ENCODE measurements at places on chromosomes 5 and 9.

DNA sequence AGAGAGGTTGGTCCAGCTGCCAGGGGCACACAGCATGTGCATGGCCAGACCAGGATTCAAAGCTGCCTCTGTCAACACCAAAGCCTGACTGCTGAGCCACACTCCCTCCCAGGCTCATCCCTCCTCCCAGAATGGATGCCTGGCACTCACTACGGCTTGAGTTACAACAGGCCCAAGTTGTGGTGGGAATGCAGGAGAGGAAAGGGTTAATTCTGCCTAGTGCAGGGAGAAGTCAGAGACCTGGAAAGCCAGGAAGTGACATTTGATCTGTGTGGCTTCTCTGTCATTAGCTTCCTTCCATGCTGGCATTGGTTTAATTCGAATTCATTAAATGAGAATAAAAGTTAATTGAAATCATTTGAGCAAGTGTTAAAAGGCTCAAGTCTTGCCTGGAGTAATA is 150.0 kb downstream of the NSG2 start:
- DNase-seq = no peak

DNA sequence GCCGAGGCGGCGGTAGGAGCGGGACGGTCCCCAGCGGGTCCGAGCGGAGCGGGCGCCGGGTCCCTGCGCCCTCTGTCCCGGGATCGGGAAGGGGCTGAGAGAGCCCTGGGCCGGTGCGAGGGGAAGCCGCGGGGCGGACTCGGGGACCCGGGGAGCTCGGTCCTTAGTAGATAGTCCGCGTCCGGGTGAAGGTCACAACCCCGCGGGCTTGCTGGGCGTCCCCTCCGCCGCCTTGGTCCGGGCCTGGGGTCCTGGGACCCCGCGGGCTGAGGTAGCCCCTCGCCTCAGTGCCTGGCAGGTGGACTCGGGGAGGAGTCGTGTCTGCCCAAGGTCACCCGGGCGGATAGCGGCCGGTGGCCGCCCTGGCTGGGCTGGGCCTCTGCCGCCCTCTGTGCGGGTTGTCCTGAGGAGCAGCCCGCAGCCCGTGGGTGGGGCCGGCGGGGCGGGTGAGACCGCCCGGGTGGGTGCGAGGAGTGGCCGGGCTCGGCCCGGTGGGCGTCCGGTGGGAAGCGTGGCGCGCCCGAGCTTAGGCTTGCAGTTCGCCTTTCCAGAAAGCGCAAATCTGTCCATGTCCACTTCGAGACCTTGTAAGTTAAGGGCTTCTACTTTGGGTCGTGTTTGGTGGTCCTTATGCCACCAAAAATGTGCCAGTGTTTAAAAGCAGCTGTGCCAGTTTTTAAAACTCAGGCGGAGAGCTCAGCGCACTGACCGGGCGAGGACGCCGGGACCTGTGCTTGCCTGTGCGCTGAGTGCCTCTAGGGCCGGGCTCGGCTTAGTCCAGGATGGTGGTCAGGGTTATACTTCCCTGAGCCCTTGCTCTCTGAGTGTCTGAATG is 554 bp downstream of the SDHA start:
- DNase-seq = peak; percentile 10

DNA sequence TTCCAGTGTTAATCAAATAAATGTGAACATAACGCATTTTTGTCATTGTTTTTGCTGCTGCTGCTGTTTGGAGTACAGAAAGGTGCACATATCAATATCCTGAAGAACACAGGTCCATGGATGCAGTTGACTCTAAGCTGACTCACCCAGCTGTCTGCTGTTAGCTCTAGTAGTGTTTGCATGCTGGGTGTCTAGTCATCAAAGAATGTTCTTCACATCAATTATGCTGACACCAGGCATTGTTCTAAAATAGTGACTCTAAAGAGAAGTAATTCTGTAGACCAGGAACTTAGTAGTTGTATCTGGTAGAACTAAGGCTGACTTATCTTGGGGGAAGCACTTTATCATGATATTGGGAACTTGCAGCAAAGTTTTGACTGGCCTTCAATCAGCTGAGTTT is 55.7 kb upstream of the DPYSL3 start:
- no peak for DNase-seq

DNA sequence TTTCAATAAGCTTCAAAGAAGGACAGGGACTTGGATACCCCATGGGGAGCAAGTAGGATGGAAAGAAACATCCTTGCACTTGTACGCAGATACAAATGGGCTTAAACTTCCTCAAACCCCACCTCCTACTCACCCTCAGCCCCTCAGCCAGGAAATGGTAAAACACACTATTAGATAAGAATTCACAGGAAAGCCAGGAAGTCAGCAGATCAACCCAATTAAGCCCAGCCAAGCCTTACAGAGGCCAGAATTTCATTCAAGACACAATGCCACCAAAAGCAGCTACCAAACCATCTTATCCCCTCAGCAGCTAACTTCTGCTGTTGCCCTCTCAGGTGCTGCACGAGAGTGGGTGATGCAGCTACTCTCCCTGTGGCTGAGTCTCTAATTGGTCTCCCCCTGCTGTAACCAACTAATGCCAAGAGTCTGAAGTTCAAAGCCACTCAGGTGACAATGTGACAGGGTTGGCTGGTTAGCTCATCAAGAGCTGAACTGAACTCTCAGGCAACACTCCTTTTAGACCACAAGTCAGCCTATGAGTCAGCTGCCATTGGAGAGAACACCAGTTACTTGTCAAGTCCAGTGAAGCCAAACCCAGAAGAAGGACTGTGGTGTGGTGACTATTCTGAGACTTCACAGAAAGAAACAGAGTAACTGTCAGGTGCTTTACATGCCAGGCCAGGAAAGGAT is 201.9 kb downstream of the ZNF608 start:
- DNase-seq = no peak

GRCh38 chr9:7178729-7179128 is 421.0 kb downstream of the KDM4C start:
- no peak for DNase-seq

GRCh38 chr5:149448431-149448830 is 69.3 kb upstream of the IL17B start:
- DNase-seq = no peak

- DNase-seq = no peak
Measured at GRCh38 chr5:101605700-101606099, 690.4 kb downstream of the SLCO4C1 start.

GRCh38 chr9:21711504-21711903 is 90.9 kb upstream of the MTAP start:
- DNase-seq = no peak

DNA sequence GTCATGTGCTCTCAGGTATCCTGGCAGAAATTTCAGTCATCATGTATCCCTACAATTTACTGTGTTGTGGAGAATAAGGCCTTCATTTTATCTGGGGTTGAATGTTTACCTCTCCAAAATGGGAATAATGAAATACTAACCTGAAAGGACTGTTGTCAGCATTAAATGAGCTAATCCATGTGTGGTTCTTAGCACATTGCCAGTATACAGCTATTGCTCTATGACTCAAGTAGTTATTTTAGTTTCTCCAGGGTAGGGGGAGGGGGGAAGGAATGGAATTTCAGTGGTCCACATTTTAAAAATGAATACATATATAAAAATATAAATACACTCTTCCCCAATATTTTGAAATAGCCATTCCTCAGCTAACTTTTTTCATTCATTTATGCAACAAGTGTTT is 3.5 kb downstream of the PAM start:
- DNase-seq = no peak

GRCh38 chr9:80383331-80383730 is 811.6 kb downstream of the TLE4 start:
- no peak for DNase-seq

DNA sequence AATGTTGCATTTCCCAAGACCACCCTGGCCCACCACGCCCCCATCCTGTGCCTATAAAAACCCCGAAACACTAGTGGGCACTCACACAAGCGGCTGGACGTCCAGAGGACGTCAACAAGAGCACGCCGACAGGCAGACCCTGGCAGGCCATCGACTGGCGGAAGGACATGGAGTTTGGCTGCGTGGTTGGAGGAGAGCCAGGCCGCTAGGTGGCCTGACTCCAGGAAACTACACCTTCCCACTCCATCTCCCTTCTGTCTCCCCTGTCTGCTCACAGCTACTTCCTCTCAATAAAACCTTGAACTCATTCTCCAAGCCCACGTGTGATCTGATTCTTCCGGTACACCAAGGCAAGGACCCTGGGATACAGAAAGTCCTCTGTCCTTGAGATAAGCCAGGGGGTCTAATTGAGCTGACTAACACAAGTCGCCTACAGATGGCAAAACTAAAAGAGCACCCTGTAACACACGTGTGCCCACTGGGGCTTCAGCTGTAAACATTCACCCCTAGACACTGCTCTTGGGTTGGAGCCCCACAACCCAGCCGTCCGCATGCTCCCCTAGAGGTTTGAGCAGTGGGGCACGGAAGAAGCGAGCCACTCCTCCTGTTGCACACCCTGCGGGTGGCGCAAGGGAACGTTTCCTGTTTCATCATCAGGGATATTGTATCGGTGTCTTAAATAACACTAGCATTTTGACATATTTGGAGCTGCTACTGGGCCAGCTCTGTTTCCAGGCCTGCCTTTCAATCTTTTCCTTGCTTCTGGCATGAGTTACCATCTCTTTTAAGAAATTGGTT is 54.5 kb upstream of the TAF11L2 start:
- DNase-seq = no peak

DNA sequence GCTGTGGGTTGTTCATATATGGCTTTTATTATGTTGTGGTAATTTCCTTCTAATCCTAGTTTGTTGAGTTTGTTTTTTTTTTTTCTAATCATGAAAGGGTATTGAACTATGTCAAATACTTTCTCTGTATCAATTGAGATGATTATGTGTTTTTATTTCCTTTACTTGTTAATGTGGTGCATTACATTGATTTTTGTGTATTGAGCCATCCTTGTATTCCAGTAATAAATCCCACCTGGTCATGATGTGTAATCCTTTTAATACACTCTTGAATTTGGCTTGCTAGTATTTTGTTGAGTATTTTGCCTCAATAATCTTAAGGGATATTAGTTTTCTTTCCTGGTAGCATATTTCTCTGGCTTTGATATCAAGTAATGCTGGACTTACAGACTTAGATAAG is 13.1 kb upstream of the ERCC6L2 start:
- no peak for DNase-seq

GRCh38 chr5:148467958-148468357 is 84.2 kb downstream of the FBXO38 start:
- DNase-seq = no peak

DNA sequence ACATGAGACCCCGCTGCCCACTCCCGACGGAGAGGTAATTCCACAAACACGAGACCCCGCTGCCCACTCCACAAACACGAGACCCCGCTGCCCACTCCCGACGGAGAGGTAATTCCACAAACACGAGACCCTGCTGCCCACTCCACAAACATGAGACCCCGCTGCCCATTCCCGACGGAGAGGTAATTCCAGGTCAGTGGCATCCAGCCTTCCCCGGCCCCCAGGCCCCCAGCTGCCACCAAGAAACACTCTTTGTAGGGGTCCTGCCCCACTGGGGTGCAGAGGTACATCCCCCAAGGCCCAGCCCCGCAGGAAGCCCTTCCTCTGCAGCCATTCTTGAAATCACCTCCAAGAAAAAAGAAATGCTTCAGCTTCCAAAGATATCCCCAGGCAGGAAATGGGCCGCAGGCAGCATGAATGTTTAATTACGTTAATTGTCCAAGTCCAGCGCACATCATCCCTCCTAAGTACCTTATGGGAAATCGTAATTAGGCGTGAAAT is 115.9 kb downstream of the ADAMTS2 start:
- DNase-seq = no peak

GRCh38 chr5:178832618-178833201 is 27.0 kb upstream of the ZNF354B start:
- no peak for DNase-seq

DNA sequence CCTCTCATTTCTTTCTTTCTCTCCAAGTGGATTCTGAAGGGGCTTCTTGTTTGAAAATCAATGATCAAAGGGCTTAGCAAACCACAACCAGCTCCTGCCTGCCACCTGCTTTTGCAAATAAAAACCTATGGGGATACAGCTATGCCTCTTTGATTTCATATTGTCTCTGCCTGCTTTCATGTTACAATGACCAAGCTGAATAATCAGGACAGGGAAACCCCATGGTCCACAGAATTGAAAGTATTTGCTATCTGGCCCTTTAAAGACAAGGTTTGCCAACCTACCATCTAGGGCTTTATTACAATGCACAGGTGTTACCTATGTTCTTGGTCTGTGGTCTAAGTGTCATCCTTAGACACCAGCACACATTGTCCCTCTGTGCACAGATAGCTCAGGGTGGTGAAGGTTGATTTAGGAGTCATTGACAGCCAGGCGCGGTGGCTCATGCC is 28.8 kb upstream of the PLIN2 start:
- no peak for DNase-seq

DNA sequence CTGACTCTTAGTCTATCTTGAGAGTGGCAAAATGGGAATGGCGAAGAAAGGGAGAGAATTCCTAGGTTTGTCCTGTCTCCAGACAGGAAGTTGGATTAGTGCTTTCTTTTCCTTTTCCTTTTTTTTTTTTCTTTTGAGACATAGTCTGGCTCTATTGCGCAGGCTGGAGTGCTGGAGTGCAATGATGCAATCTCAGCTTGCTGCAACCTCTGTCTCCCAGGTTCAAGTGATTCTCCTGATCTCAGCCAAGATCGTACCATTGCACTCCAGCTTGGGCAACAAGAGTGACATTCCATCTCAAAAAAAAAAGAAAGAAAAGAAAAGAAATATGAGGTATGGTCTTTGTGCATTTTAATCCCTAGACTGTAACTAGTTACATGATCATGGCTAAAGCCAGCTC is 12.6 kb upstream of the KIF27 start:
- DNase-seq = no peak

DNA sequence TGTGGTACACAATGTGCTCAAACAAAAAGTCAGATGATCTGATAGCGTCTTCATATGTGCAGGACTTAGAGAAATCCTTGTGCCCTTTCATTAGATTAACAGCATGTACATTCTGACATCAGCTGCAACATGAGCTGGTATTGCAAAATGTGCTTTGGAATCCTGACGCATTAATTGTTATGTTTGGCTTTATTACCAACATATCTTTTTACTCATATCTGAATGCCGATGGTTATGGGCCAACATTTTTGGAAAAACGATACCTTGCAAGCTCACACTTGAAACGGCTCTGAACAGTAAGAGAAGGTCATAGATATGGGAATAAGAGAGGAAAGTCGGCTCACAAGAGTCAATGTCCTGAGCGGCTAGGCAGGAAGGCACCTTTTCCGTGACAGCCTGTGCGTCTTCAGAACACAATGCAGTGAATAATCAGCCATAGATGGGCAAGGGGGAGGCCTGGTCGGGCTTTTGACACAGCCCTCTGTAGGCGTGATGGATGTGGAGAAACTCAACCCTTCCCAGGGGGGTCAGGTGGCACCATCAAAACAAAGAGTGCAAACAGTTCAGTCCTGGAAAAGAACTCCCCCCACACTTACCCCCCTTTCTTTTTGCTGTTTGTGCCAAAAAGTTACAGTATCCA is 36.4 kb upstream of the GAS1 start:
- DNase-seq = no peak
